ENCODE measurements at places on chromosomes 3 and 15. TPM values are rescaled to one million over a fixed set of nuclear protein-coding genes. Genes with fewer than 3 reads are reported as not detected.

GRCh38 chr15:33013827-33014445 lies 180.6 kb downstream of the FMN1 start:
- peak; percentile 80 for DNase-seq

- no peak for DNase-seq
Measured at GRCh38 chr3:187005827-187006481, 75.6 kb downstream of the ST6GAL1 start.

DNA sequence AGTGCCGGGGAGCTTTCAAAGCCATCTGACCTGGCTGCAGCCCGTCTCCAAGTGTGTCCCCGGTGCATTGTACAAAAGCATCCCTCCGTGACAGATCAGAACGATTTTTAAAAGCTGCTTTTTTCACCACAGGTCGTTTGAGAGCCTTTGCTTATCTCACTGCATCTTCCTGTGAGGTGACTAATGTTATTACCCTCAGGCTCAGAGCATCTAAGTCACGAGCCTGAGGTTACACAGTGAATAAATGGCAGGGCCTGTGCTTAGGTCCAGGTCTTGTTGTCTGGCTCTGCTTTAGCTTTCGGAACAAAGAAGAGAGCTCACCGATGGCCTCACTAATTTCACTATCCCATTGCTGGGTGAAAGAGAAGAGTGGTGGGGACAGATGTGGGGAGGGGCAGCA lies 83.3 kb downstream of the SEC22A start:
- no peak for DNase-seq

DNA sequence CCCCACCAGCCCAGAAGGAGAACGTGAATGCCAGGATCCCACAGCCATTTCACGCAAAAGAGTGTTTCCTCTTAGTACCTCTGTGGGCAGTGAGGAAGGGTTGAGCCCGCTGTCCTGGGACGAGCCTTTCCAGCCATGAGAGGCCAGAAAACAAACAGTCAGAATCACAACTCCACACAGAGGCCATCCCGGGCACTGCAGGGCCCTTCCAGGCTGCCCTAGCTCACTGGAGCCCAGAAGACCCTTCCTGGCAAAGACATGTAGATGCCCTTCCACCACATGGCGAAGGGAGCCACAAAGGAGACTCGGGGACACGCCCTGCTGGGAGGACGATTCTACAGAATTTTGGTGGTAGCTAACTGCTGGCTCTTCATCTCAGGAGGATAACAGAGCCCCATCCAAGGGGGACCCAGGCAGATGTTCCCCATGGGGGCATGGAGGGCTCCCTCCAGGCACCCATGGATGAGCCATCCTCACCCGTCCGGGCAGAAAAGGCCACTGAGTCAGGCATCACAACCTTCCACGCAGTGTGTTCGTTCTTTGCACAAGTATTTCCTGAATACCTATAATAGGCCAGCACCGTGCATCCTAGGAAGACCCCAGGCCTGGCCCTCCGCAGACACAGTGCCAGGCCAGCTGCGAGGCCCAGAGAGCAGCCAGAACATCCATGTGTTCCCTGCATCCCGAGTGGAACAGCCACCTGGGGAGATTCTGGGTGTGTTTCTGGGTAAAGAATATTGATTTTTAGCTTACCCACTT lies 47.2 kb downstream of the SLC12A8 start:
- peak; percentile 35 for DNase-seq

- DNase-seq, result no peak
Measured at GRCh38 chr15:80099241-80099640, 39.8 kb downstream of the ZFAND6 start.

DNA sequence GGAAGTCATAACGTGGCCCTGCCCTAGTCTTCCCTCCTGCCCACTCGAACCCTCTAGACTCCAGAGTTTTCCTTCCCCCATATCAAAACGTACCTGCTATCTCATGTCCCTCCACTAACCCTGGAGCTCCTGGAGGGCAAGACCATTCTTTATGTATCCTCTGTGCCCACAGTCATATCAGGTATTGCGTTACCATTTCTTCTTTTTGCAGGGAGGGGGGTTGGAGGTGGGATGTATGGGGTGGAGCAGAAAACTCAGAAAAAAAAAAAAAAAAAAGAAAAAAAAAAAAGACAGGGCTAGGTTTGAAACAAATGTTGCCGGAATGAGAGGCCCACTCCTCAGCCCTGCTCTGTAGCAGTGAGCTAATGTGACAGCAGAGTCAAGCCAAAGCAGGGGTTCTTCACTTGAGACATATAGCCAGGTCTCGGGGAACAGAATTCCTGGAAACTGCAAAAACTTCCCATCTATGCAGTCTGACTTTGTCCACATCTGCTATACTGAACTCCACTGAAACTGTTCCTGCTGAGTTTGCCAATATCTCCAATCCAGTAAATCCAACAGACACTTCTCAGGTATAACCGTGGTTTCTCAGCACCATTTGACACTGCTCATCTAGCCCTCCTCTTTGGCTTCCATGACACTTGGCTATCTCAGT lies 31.1 kb downstream of the PARP16 start:
- DNase-seq, result no peak

- no peak for DNase-seq
Measured at GRCh38 chr15:38612159-38612863, 47.7 kb upstream of the RASGRP1 start.

GRCh38 chr15:51089699-51090453 lies 4.8 kb downstream of the TNFAIP8L3 start:
- peak; percentile 22 for DNase-seq

DNA sequence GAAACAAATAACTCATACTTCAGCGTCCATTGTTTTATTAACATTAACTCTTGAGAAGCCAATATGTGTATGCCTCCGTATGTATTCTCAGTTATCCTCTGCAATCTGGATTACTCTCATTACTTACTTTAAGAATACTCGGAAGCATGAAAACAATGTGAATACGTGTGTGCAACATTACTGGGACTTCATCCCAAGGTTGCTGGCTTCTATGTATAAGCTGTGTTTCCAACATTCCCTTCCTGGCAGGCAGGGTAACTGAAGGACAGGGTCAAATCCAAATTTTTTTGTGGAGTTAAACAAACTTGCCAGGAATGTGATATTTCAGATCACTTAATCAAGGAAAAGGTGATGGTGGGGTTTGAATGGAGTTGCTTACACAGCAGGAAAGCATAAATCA lies 34.5 kb upstream of the NR1I2 start:
- DNase-seq, result no peak

GRCh38 chr15:86183596-86184491 lies 104.2 kb downstream of the AGBL1 start:
- DNase-seq, result no peak

DNA sequence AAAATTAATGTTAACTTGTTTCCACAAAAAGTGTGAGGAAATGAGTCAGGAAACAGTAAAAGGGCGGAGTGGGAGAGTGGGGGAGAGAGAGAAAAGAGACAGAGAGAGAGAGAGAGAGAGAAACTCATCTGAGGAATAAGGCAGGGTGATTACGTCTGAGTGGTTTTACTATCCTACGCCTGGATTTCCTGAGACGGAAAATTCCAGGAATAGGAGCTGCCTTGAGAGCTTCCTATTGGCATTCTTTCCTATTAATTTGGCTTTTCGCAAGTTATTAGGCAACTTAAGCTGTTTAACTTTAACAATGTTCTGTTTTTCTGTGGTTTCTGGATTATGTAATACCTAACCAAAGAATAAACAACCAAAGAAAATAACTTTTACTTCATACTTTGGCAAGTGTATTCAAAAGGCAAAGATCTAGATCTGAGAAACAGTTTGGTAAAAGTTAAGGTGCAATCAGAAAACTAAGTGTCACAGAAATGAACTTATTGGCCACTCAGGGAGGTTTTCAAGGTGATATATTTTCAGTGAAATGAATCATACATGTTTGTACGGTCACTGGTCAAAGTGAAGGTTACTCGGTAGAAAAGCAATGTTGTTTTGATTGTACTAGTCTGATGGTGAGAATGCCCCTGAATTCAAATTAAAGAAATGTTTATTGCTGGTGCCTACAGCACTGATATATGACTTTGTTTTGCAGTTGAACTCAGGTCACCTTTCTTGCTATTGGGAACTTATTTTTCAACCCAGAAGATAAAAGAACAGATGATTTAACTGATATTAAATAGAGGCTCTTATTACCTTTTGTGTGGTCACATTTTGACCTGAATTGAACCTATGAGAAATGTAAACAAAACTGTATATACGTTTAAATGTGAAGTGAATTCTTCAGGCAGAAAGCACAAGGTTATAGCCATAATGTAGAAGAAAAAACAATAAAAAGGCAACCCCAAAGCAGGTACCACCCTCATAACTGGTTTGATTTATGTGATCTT lies 39.9 kb upstream of the TNFSF10 start:
- DNase-seq, result peak; percentile 86

DNA sequence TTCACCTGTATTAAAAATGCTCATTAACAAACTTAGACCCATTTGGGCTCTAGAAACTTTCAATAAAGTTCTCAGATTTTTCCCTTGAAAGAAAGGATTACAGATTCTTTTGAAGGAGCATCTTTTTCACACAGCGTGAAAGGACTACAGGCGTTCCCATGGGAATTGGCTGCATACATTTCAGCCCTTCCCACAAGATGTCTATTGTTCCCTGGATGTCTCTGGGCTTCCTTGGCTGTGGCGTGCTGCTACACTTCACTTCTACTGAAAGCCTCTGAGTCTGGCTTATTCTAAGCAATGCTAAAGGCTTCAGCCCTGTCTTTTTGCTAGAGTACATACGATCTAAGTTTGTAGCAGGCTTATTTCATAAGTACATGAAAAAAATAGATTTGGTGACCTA lies 1.4 kb downstream of the VEPH1 start:
- DNase-seq, result no peak

GRCh38 chr15:55247766-55248427 lies 41.7 kb downstream of the RAB27A start:
- DNase-seq, result no peak

DNA sequence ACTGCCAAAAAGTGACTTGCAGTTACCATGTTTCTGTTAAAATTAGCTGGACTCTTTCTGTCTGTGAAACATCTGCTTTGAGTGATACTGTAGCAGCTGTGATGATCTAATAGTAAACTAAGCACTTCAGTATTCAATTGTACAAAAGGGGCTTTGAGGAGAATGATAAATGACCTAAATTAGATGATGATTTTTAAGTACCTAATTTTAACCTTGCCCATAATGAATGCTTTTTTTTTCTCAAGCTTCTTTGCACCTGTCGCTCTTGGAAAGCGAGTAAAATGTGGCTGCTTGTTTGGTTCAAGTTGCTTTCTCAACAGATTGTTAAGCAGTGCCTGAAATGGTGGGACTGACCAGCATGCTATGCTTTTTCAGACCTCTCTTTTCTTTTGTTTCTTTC lies 752.3 kb downstream of the EPHA3 start:
- no peak for DNase-seq

DNA sequence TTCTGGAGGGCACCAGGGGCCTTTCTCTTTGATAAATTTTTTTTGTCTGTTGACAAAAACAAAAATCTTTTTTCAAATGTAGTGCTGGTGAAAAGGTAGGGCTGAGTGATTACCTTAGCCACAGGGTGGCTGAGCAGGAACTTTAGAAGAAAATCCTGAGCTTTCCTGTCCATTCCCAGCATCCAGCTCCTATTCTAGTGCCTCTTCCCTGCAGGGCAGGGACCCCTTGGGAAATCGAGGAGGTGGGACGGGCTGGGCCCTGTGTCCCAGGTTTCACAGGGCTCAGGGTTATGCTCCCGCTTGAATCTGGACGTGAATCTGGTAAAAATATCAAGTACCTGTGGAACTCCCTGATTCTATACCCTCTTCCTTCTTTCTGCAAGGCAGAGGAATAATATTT lies 31.7 kb downstream of the EDEM1 start:
- DNase-seq, result no peak

DNA sequence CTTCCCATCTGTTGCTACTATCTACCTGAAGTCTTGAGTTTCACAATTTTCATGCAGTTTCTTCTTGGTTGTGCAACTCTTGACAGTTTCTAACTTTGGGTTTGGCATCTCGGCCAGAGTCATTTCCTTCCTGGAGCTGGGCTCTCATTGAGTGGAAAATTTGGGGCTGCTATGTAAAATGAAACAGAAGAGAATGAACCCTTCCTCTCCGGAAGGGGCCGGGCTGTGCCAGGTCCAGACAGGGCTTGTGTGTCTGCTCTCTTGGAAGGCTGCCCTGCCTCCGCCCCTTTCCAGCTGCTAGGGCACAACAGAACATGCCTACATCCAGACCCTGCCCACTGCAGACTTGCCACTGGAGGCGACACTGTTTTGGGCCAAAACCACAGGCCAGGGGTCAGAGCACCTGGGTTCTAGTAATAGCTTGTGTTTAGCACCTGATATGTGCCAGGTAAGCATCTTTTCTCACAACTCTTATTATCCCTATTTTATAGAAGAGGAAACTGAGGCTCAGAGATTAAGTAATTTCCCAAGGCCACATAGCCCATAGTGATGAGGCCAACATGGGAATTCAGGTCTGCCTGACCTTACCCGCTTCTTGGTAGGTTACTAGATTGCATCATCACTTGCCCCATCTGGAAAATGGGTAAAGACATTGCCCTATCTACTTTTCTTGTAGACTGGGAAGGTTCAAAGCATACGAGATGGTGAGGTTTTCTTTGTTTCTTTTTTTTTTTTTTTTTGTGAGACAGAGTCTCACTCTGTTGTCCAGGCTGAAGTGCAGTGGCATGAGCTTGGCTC lies 25.0 kb downstream of the IRAK2 start:
- peak; percentile 28 for DNase-seq

DNA sequence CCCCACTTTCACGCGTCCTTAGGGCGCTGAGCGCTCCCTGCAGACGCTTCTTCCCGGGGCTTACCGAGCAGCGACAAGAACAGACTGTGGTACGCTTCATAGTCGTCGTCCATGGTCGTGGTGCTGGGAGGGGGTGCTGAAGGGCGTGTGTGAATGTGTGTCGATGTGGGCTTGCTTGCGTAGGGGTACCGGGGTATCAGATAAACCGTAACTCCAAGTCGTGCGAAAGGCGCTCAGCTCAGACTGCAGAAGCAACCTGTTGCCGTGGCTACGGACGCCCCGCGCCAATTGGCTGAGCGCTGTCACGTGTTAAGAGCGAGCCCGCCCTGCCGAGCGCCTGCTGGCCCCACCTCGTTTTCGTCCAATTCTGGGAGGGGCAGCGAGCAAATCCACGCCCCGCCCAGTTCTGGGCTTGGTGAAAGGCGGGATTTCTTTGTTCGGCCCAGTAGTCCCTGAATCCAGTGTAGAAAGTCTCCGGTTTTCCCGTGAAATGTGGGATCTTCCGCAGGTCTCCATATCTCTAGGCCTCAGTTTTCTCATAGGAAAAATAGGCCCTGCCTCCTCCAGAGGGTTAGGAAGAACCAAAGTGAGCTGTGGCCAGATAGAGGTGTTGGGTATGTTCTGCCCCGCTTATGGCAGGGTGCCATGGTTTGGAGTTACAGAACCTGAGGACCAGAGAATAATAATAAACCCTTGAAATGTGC lies at the start of gene EFCAB12:
EFCAB12 (minus strand) TSS at position 261 of the 704 bp plus-strand sequence; CDS start at position 113, 148 bp downstream.
- DNase-seq, result peak; percentile 88

GRCh38 chr3:129605922-129606635 lies 397 bp downstream of the PLXND1 start:
- DNase-seq, result peak; percentile 43

GRCh38 chr3:161132391-161132790 lies 27.2 kb upstream of the B3GALNT1 start:
- no peak for DNase-seq

GRCh38 chr15:25947323-25948314 lies 84.5 kb upstream of the ATP10A start:
- DNase-seq, result peak; percentile 29

- no peak for DNase-seq
Measured at GRCh38 chr3:36680952-36681351, 83.4 kb downstream of the DCLK3 start.

BLOC1S6 gene
- 21.7 TPM for polyA plus RNA-seq

C3orf33 gene
- polyA plus RNA-seq, result 1.2 TPM

ZNF502 gene
- 1.5 TPM for polyA plus RNA-seq

TOPAZ1 gene
- not detected for polyA plus RNA-seq

CHRNA5 gene
- polyA plus RNA-seq, result 0.94 TPM

IL17RB gene
- polyA plus RNA-seq, result 0.09 TPM

GADL1 gene
- not detected for polyA plus RNA-seq

All from IMR-90 (cell line).